ENCODE measurements at places on chromosomes 7 and 10.

DNA sequence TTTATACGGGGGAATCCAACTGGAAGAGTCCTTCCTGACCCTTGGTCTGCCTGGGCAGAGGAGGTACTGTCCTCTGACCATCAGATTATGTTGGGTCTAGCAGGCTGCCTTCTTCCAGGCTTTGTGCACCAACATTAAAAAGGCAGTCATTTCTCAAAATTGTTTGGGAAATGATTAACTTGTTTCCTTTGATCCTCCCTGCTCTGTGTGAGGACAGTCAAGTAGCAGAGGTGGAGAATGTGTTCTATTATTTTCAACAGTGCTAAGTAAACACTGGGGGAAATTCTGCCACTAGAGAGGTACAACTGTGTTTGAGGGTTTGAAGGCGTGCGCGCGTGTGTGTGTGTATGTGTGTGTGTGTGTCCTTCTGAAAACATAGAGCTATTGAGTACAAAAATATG is 20.6 kb downstream of the ACSL5 start:
- DNase-seq = no peak

DNA sequence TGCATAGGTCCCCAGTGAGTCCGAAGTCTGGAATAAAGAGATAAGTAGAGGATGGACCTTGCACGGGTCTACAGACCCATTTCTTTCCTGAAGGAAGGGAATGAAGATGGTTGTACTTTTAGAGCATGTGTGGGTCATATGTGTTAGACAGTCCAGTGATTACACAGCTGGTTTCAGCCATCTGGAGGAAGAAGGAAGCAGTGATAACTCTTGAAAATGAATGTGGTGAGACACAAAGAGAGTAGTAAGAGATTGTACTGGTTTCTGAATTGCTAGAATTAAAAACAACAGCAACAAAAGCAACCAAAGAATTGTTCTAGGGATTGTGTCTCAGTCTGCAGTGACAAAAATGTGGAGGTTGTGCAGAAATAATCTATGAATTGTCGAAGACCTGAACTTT is 258.9 kb downstream of the SUGCT start:
- no peak for DNase-seq

GRCh38 chr7:33744293-33745075 is 160.9 kb upstream of the BMPER start:
- DNase-seq = peak; percentile 38

DNA sequence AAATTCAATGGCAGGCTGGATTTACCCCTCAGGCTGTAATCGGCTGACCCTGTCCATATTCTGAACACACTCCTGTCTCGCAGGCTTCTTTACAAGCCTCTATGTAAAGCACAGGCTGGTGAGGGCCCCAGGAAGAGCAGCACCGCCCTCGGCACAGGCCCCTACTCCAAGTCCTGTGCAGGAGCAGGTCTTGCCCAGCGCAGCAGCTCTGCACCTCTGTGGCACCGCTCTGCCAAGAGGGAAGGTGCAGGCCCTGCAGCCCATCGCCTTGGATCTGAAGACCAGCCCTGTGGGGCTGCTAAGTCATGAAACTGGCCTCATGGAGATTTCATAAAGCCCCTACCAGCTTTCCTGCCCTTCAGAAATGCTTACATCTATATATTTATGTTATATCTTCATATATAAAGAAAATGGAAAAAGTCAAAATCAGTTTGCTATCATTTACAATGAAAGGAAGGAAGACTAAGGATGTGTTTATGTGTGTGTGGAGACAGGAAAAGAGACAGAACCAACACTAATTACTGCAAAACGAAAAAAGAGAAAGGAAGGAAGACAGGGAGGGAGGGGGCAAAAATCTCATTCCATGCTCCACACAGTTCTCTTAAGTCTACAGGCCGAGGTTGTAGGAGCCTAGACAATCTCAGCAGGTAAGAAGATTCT is 9.6 kb downstream of the TMEM176B start:
- DNase-seq = no peak

DNA sequence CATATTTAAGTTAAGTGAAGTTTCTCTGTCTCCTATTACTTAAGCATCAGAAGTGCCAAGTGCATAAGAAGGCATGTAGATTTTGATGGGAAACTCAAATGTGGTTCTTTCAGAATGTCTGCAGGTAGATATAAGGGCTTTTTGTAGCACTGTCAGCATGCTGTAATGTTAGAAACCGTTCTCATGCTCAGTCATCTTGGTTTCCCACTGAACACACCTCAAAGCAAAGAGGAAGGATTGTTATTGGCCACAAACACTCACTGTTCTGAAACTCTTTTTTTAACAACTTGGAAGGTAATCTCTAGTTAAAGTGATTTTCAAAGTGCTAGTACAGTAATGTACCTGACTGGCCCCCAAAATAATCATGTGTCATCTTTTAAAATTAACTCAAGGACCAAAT is 126.0 kb downstream of the AASS start:
- no peak for DNase-seq

GRCh38 chr7:17932770-17933169 is 7.5 kb downstream of the SNX13 start:
- peak; percentile 13 for DNase-seq

GRCh38 chr7:136086712-136087111 is 109.6 kb upstream of the MTPN start:
- DNase-seq = peak; percentile 92

DNA sequence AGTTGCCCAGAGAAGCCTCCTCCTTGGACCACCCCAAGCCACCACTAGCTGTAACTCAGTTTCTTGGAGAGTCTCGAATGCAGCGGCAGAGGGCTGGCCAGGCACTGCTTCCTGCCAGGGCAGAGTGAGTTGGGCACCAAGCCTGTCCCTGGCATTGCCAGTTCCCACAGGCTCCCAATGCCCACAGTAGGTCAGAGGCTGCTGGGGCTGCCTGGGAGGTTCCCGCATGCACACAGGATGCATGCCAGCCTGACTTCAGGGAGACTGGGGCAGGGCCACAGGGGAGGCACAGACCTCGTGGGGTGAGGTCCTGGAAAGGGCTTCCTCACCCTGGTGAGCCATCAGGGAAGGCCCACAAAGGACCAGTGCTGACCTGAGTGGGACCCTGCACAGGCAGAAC is 152.8 kb downstream of the ZNF248 start:
- DNase-seq = no peak

GRCh38 chr10:94413361-94413760 is 11.0 kb downstream of the TBC1D12 start:
- DNase-seq = no peak

DNA sequence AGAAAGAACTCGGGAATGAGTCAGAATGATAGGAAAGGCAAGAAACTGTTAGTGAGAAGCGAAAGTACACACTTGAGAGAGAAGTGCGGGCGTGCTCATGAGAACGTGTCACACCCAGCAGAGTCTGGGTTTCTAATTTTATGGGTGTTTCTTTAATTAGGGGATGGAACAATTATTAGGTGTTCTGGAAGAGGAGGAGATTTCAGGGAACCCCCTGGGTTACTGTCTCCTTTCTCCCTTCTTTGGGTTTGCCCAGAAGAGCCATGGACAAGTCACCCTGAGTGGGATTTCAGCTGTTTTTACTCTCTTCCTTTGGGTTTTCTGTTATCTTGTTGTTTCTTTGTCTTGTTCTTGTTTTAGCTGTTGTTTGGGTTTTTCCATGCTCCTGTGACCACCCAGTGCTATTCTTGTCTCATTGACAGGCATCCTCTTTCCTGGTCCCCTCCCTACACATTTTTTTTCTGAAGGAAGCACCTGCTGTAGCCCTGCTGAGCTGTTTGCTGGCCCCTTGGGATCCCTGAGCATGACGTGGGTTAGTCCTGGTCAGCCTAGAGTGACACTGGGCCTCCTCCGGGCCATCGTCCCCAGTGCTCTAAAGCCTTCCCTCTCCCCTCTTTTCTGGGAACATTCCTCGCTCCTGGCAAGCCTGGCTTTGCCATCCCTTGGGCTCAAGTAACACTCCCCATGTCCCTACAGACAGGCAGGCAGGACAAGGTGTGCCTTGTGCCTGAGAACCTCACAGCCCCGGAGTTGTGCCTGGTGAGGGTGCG is 3.5 kb downstream of the SH2D4B start:
- no peak for DNase-seq

DNA sequence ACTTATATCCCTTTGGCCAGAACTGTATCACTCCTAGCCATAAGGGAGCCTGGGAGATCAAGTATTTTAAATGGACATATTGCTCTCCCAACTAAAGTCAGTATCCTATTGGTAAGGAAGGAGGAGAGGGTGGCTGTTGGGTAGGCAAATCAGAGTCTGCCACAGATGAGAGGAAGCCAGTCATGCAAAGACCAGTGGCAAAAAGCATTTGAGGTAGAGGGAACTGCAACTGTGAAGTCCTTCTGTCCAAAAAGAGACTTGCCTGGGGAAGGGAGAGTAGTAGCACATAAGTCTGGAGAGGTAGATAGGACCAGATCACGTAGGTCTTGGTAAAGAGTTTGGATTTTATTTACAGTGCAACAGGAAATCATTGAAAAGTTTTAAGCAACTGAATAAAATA is 8.8 kb upstream of the CCNJ start:
- DNase-seq = no peak

DNA sequence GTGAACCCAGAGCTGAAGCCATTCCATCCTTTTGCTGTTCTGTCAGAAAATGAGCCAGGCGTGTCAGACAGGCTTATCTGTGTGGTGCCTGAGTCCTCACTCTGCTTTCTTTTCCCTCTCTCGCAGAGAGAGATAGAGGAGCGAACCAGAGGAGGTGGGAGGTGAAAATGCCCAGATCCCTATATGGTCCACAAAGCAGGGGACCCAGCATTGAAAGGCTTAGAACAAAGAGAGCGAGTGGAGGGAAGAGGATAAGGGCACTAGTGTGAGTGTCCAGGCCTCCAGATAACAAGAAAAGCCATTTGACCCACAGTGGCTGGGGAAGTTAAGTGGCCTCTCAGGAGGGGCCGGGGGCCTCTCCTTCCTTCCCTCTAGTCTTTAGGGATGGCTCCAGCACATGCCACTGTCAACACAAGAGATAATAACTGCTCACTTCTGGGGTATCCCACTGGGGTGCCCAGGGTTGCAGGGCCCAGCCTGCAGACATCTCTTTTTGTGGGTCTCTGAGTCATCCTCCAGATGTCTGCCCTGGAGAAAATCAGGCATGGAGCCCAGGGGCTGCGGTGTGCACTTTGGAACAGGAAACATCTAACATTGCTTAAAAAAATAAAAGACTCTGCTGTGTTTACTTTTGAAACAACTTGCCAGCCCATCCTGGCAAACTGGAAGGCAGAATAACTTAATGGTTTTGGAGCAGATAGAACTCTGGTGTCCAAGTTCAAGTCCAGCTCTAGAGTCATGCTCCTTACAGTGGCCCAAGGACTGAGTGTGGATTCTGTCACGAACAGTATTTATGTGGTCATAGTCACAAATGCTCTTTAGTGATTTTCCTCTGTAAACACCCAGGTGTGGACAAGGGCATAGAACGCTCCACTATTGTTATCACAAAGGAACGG is 189.5 kb downstream of the CXCL12 start:
- peak; percentile 96 for DNase-seq

DNA sequence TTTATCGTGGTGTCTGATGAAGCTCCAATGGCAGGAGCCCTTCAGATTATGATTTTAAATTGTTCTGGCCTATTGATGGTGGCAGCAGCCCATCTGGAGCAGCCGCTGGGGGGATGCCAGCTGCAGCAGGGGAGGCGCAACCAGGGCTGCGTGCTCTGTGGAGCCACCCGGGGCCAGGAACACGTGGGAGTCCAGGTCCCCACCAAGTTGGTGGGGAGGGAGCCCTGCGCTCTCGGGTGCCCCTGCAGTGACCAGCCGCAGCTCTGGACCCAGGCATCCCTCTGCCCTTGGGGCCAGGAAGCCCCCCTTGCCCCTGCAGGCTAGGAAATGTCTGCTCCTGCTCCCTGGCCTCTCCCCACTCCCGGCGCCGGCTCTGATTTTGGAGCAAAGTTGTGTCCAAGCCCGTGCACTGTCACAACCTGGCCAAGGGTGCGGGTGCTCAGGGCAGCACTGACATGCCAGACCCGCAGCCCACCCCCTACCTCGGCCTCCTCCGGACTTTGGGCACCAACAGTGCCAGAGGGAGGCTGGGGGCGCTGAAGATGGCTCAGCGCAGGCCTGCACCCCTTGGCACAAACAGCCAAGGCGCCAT is 147.2 kb upstream of the ADO start:
- DNase-seq = no peak

DNA sequence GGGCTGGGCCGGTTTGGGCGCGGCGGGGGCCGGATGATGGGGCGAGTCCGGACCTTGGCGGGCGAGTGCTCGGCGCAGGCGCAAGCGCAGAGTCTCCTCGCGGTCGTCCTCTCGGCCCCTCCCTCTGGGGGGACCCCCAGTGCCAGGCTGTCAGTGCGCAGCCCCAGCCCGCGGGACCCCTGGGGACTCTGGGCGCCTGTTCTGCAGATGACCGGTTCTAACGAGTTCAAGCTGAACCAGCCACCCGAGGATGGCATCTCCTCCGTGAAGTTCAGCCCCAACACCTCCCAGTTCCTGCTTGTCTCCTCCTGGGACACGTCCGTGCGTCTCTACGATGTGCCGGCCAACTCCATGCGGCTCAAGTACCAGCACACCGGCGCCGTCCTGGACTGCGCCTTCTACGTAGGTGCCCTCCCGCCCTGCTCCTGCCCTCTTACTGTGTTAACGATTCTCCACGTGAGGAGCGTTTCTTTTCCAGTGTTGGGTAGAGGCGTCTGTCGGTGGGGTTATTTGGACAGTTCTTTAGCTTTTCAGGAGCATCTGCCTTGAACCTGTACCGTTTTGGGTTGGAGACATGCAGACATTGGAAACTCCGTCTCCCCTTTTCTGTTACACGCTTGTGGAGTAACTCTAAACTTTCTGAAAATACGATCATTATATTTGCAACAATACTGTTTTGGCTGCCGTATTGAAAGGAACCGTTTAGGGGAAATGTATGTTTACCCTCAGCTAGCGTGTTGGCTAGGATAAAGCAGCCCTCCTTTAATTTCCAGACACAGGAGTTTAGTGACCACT is 706 bp downstream of the BUB3 start:
- peak; percentile 57 for DNase-seq

DNA sequence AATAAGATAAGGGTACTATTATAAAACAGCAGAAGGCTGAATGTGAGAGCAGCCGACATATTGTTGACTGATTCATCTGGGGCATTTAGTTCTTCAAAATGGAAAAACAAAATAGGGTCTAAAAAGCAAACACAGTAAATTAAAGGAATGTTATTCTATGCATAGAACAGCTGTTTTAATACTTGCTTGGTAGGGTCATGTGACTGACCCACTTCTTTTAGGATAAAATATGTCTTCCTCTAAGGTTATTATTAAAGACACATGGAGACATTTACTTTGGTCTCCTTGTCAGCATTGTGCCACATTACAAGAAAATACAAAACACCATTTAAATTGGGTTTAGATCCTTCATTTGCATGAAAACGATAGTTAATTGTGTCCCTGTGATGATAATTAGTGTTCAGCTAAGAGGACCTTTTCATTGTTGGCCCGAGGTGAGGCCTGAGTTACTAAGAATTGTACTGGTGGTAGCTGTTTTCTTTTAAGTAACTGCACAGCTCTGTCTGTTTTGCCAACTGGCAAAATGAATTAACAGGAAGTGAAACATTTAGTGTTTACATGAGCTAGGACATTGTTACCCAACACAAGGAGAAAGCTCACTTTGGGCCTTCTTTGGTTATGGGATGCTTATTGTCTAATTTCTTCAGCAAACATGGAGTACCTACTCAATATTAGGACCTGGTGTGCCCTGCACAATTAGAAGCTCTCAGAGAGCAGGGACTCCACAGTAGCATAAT is 764.4 kb downstream of the LRMDA start:
- DNase-seq = no peak
